Articular chondrocyte of knee joint (primary cell): ENCODE measurements at places on chromosomes 4 and X. TPM values are rescaled to one million over a fixed set of nuclear protein-coding genes. Genes with fewer than 3 reads are reported as not detected.

The DRD5 gene
- total RNA-seq = not detected in 2 replicates

The NRK gene
- 2.9 and 3.4 TPM in 2 replicates for total RNA-seq

The HSFX4 gene
- not detected in 2 replicates for total RNA-seq

The MFSD8 gene
- 27.1 and 32.5 TPM in 2 replicates for total RNA-seq

The TRAPPC2 gene
- 15.2 and 25.7 TPM in 2 replicates for total RNA-seq

The IGBP1 gene
- 80.3 and 90.7 TPM in 2 replicates for total RNA-seq
